Esophagus squamous epithelium (tissue), 5 donors: ENCODE measurements at places on chromosomes 2 and 18.

GRCh38 chr2:46722142-46722541 lies 193.5 kb downstream of the MCFD2 start:
- DNase-seq, result no peak

- no peak for DNase-seq
Observed at GRCh38 chr2:88190808-88191721, 20.9 kb downstream of the THNSL2 start.

DNA sequence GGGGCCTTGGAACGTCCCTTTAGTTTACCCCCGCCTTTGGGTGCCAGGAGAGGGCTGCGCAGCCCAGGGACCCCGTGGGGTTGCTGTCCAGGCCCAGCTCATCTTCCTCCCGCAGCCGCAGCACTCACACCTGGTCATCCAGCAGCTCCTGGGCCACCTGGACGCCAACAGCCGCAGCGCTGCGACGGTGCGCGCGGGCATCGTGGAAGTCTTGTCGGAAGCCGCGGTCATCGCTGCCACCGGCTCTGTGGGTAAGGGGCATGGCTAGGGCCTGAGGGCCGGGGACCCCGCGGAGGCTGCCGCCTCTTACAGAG lies 37.2 kb downstream of the POMC start:
- no peak for DNase-seq

DNA sequence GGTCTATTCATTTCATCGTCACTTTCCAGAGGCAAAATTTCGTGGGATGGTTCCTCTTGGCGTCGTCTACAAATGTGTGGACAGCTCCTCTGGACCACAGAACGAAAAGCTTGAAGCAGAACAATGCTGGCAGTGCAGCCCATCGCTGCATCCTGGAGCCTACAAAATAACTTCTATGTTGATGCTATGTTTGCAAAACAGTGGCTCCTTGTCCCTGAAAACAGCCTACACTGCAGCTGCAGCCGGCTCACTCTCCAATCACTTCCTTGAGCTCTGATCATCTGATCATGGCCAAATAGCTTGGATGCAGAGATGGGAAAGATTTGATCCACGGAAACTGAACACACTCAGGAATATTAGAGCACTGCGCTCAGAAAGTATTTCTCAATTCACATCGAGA lies 60.0 kb downstream of the DOCK10 start:
- DNase-seq, result no peak

- DNase-seq, result no peak
Observed at GRCh38 chr2:112031473-112032223, 23.4 kb upstream of the TMEM87B start.
